ENCODE measurements at places on chromosomes 4 and X.

DNA sequence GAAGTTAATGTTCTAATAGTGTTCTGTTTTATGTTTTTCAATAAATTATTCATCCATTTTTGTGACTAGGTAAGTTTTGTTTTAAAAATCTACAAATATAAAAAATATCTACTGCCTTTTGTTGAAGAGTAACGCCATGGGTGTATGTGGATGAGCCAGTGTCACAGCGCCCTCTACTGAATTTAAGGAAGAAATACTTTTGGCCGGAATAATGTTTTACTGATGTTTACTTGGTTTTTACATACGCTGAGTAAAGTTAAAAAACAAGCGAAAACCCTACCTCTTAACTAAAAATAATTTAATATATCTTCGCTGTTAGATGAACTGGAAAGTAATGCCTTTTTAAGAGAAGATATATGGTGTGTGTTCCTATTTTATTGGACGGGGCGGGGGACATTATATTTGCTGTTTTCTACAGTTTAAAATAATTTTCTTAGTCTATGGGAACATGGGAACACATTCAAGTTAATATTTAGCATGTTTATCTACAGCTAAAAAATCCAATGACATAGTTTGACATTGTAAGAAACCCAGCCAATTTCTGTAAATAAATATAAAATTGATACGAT lies 86.1 kb downstream of the CPE start:
- no peak for DNase-seq

- no peak for DNase-seq
These were observed 82.9 kb upstream of the BANK1 start for GRCh38 chr4:101707596-101707995.

DNA sequence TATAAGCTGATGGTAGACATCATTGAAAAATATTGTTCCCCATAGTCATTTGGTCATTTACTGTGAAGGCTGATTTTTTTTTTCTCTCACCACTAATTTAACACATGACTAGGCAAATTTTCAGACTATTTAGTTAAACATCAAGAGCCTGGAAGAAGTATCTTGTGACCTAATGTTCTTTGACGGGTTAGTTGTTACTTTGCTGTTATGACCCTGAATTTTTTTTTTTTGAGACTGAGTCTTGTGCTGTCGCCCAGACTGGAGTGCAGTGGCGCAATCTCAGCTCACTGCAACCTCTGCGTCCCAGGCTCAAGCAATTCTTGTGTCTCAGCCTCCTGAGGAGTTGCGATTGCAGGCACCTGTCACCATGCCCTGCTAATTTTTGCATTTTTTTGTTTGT lies 67.0 kb downstream of the HPF1 start:
- DNase-seq, result no peak

GRCh38 chr4:121326597-121326996 lies 54.2 kb downstream of the QRFPR start:
- no peak for DNase-seq

- DNase-seq, result no peak
These were observed 364.6 kb upstream of the FTHL17 start for GRCh38 chrX:31436424-31436823.

DNA sequence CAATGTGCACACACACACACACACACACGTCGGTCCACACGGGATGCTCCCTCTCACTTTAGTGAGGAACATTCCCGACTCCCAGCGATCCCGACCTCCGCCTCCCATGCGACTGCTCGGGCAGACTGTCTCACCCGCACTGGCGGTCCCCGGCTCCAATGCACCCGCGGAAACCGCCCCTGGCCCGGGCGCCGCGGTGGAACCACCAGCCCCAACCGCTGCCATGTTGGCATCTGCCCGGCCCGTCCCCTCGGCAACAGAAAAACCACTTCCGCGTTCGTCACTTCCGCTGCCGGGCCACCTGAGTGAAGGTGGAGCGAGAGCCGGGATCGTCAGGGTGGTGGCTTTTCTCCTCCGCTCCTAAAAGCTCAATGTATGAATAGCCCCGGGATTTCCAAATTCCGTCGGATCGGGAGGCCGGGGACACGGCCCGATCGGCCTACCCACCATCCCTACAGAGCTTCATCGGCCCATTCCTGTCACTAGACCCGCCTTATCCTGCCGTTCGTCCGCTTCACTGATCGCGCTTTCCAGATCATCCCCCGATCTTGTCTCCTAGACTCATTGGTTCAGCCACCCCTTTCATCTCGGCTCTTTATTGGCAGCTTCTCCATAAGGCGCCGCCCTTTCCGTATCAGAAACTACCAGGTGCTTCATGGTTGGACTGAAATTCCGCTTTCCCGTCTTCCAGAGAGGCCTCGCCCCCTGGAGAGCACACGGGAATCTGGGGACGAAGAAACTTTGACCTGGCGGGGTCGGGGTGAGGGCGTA lies at the start of gene SLC35A2:
Gene SLC35A2, minus strand, starts transcription at position 235 of the 771 bp plus-strand sequence. Its CDS starts 10 bp downstream, at position 225.
- peak; percentile 68 for DNase-seq

- DNase-seq, result no peak
These were observed 185.8 kb downstream of the TRAM1L1 start for GRCh38 chr4:116899561-116899960.

GRCh38 chr4:165709973-165710526 lies 163.0 kb upstream of the TLL1 start:
- no peak for DNase-seq

DNA sequence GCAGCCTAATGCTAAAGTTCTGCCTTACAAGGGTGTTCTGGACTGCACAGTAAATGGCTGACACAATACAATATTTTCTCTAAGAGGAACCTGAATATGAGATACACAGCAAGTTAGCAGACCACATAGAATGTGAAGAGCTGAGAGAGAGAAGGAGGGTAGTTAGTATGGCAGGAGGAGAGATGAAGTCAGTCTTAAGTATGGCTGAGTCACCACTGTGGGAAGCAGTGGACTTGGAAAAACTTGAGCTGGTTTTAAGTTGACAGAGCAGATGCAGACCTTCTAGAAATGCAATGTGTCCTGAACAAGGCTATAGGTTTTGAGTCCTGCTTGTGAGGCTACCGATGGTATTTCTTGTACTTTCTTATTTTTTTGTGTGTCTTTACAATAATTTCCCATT lies 172.5 kb downstream of the SH2D1A start:
- DNase-seq, result no peak

DNA sequence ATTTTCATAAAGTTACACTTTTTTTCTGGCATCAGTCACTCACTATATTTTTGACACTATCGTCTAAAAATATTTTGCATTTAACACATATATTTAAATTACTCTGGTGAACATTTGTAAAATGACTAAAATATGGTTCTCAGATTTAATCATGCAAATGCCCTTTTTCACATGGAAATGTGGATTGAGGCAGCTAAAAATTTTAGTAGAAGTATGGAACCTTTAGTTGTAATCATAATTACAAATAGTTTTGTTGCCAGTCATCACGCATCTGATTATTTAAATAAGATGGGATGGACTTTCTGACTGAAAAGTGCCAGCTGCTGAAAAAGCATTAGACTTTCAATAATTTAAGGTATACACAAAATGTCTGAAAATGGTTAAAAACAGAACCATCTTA lies 119.3 kb downstream of the PDHA2 start:
- DNase-seq, result no peak

DNA sequence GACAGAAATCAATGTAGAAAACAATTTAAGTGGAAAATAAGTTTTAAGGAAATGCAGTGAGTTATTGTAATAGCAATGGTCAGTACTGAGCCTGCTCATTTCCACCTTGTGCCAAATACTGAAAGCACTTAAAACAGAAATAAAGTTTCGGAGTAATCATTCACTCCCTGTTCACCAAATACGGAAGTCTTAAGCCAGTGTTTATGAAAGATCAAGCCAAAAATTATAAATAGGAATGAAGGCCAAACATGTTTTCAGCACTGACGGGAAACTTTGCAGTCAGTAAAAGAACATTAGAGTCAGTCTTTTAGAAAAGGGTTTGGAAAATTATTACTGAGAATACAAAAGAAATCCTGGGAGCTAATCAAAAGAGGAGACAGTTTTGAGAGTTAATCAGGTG lies 178.6 kb downstream of the DMD start:
- DNase-seq, result no peak
